ENCODE measurements at places on chromosomes 13 and 19.

GRCh38 chr19:34173193-34173956 lies 1.1 kb downstream of the LSM14A start:
- DNase-seq = no peak

DNA sequence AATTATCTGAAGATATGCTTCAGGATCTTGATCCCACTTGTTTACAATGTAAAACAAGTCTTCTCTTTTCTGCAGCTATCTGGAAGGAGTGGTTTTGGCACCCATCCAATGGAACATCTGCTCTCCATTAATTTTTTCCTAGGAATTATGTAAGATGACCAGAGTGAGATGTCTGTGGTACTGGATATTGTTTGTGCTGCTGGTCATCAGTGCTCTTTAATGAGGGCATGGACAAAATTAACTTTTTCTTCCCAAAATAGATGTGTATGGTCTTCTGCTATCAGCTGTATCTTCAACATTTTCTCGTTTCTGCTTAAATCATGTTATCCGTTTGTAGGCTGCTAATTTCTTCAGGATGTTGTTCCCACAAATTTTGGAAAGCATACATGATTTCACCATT lies 415.4 kb upstream of the KLHL1 start:
- no peak for DNase-seq

- no peak for DNase-seq
These were observed 807.1 kb downstream of the DIAPH3 start for GRCh38 chr13:59356607-59357006.

- DNase-seq = no peak
These were observed 35.1 kb downstream of the HPN start for GRCh38 chr19:35076657-35077056.

- DNase-seq = no peak
These were observed 28.0 kb downstream of the AKT2 start for GRCh38 chr19:40257096-40257517.

DNA sequence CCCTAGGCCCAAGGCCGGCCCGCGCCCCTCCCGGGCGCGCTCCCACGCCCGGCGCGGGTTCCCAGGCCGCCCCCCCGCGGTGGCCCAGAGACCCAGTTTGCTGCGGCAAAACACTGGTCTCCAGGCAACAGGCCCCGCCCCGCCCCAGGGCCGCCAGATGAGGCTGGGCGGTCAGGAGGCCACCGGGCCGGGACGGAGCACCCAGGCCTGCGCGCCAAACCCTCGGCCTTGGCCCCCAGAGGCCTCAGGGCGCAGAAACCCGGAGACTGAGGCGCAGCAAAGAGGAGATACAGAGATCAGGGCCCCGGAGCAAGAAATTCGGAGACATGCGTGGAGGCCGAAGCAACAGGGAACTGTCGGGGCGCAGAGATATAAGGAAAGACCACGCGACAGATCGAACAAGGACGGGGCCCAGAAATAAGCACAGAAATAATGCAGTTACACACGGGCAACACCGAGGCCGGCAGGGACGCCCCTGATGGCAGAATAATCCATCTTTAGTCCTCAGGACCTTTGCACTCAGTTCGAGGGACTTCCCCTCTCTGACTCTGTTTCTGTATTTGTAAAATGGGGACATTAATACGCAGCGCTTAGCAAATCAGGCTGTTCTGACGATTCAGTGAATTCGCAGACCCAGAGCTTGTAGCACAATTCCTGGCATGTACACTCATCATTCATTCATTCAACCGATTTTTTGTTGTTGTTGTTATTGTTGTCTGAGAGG lies 20.8 kb upstream of the ERCC1 start:
- DNase-seq = no peak

- no peak for DNase-seq
These were observed 9.8 kb upstream of the LIN7B start for GRCh38 chr19:49104229-49104864.

DNA sequence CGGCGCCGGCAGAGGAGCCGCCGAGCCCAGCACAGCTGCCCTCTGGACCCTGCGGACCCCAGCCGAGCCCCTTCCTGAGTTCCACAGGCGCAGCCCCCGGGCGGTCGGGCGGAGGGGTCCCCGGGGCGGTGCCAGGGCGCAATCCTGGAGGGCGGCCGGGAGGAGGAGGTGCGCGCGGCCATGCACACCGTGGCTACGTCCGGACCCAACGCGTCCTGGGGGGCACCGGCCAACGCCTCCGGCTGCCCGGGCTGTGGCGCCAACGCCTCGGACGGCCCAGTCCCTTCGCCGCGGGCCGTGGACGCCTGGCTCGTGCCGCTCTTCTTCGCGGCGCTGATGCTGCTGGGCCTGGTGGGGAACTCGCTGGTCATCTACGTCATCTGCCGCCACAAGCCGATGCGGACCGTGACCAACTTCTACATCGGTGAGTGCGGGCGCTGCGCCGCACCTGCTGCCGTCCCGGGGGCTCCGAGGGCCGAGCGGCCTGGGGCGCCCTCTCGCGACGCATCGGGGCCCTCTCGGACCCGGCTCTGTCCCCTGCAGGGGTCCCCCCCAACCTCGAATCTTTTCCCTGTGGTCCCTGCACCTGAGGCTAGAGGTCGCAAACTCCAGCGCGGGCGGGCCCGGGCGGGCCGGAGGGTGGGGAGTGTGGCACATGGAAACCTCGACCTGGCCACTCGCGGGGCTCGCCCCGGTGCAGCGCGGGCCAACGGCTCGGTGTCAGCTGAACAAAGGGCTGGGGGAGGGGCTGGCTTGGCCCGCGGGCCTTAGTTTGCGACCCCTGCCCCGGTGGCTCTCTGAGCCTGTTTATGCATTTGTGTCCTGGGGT lies at the start of gene KISS1R:
TSS of gene KISS1R (plus strand) at position 11 of the 829 bp plus-strand sequence. CDS start at position 181, 170 bp downstream.
- no peak for DNase-seq

GRCh38 chr19:5345895-5346386 lies 5.3 kb upstream of the PTPRS start:
- DNase-seq = no peak

GRCh38 chr19:8342684-8343482 lies at the start of gene KANK3:
KANK3 (minus strand) TSS chr19:8343262; CDS start chr19:8337828, 5,434 bp downstream.
- DNase-seq = no peak

- DNase-seq = no peak
These were observed 107.2 kb downstream of the FNDC3A start for GRCh38 chr13:49082653-49083536.

DNA sequence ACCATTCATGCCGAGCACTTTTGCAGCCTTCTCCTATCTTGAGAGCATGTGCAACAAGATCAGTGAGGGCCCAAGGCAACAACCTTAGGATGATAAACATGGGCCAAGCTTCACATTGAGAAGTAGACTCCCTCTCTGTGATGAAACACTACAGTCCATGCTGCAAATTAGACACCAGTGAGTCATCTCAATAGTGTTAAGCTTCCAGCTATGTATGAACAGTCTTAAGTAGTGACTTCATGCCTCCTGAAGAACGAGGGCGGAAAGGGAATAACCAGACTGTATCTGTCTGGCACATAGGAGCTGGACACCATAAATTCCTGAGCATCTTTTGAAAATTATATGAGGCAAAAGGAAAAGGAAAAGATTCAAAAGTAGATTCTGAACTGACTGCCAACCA lies 309.9 kb upstream of the SLITRK1 start:
- no peak for DNase-seq

- DNase-seq = no peak
These were observed 115.1 kb downstream of the KCNRG start for GRCh38 chr13:50130123-50130946.

DNA sequence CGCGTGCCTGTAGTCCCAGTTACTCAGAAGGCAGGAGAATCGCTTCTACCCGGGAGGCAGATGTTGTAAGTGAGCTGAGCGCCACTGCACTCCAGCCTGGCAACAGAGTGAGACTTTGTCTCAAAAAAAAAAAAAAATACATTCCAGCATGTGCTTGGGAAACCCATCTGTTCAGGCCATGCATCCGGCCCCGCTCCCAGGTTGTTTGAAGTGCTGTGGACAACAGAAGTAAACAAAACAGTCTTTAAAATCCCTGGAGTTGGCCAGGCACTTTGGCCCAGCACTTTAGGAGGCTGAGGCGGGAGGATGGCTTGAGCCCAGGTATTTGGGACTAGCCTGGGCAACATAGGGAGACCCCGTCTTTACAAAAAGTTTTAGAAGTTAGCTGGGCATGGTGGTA lies 3.2 kb upstream of the PTPRS start:
- no peak for DNase-seq

- DNase-seq = no peak
These were observed 34.6 kb downstream of the ATP8A2 start for GRCh38 chr13:25406377-25406776.

DNA sequence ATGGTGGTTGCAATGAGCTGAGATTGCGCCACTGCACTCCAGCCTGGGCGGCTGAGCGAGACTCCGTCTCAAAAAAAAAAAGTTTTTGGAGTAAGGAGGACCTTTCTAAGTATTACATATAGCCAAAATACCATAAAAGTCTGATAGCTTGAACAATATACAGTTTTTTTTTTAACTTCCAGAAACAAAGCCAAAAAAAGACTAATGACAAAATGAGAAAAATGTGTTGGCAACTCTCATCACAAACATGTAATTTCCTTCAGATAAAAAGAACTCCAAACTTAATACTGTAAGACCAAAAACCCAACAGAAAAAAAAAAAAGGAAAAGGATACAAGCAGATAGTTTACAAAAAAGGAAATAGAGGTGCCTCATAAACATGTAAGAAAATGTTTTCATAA lies 68.2 kb upstream of the MED4 start:
- no peak for DNase-seq

GRCh38 chr13:112131081-112131712 lies 64.2 kb downstream of the SOX1 start:
- DNase-seq = no peak

DNA sequence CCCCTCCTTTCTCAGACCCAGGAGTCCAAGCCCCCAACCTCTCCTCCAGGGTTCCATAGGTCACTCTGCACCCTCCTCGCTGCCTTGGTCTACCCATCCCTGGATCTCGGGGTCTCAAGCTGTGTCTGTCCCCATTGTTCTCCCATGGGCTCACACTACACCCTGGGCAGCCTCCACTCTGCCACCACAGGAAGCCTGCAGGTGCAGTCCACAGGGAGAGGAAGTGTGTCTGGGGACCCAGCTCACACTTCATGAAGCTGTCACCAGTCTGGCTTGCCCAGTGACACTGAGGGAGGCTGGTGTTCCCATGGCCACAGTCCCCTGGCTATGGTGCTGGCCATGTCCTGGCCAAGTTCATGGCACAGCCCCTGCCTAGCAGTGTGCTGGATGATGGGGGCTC lies 5.3 kb downstream of the NECTIN2 start:
- no peak for DNase-seq

DNA sequence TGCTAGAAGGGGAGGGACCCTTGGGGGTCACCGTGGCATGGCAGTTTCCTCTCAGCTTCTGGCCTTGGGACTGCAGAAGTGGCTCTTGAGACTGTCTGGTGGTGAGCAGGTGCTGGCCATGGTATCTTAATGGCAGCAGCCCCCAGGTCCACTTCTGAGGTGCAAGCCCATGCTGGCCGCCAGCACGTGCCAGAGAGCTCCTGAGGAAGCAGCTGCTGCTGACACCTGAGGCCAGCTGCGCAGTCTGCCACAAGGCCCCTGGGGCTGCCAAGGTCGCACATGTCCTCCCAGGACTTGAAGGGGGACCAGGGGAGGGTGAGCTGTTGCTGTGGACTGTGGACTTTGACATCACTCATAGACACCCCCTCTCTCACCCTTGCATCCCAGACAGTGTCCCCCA lies 48.0 kb downstream of the NFIX start:
- DNase-seq = no peak

GRCh38 chr13:23671377-23671776 lies 101.2 kb downstream of the TNFRSF19 start:
- no peak for DNase-seq

Measured in glomerular endothelial cell (primary cell).